ENCODE measurements at places on chromosomes 16 and 17. TPM values are rescaled to one million over a fixed set of nuclear protein-coding genes. Genes with fewer than 3 reads are reported as not detected.
A peak's percentile ranks its signal among the peaks of the same experiment; 100 is the strongest.

Gene WSCD1
- total RNA-seq, result 22.3 TPM

DNA sequence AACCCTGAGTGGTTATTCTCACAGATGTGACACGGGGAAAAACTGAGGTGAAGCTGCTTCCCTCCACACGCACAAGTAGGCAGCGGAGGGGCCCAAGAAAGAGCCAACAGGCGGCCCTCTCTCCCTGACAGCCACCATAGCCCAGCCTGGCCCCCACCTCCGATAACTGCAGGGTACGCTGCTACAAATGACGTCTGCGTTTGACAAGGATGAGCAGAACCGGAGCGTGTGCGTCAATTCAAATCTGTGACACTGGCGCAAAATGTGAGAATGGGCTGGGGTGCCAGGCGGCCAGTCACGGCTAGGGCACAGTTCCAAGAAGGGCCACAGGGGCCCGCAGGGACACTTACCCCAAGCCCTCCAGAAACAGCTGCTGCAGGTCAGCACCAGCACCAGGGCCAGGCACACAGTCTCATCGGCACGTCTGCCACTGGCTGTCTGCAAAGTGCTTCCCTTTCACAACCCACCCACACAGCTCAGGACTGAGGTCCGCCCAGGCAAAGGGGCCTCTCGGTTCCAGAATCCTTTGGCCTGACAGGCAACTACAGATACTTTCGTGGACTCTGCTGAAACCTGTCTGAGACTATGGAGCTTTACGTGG lies 14.4 kb downstream of the AXIN1 start:
- no peak overlapping the region for H3K27ac ChIP-seq
- no peak for DNase-seq
- no peak overlapping the region for H3K4me3 ChIP-seq
- peaks cover 13% of the 10 kb centered on the region for H3K4me1 ChIP-seq
- H3K36me3 ChIP-seq, result no peaks in the 10 kb centered on the region

DNA sequence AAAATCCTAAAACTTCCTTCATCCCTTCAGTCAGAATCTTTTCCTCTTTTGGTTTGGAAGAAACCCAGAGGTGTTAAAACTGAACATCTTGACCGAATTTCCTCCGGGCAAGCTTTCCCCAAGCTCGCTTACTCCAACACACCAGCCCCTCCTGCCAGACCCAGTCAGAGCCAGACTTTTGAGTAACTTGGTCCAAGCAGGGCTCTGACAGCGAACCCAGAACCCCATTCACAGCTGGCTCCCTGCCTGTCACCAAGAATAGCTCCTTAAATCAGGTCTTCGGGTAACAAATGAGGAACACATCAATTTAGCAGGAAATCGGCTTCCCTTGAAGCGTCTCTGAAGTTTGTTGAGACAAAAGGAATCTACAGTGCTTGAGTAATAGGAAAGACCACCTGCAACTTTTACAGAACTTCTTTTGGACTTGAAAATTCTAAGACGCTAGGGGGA lies 27.3 kb downstream of the GAS7 start:
- H3K4me1 ChIP-seq, result no peaks in the 10 kb centered on the region
- no peaks in the 10 kb centered on the region for H3K27me3 ChIP-seq
- no peak for DNase-seq
- H3K4me3 ChIP-seq, result no peak overlapping the region
- H3K36me3 ChIP-seq, result no peaks in the 10 kb centered on the region

DNA sequence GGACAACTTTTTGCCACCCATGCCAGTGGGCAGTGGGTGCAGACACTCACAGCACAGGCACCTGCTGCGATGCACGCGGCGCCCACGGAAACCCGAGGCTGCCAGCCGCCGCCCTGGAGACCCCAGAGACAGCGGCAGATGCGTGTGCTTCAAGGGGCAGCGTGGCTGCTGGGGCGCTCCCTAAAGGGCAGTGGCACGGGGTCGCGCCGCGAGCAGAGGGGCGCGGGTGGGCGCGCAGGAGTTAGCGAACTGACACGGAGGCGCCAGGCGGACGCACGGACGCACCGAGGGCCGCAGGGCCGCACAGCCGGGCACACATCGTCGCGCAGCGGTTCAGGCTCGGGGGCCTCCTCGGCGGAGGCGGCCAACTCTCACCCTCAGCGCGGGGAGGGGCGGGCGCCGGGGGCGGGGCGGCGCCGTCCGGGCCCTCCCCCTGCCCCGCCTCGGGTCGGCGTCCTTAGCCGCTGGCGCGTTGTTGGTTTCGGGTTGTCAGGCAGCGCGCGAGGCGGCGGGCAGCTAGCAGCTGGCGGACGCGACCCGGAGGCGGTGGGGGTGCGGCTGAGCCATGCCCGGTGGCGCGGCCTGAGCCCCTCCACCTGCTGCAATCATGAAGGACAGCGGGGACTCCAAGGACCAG lies at the start of gene KIF19:
TSS of gene KIF19 (plus strand) at position 484 of the 637 bp plus-strand sequence. CDS start at position 608, 124 bp downstream.
- H3K36me3 ChIP-seq, result no peaks in the 10 kb centered on the region
- H3K4me3 ChIP-seq, result peak within 1 kb of the TSS; percentile 27
- no peaks in the 10 kb centered on the region for H3K4me1 ChIP-seq
- no peak within 1 kb of the TSS for H3K27ac ChIP-seq

- H3K4me1 ChIP-seq, result no peaks in the 10 kb centered on the region
- H3K36me3 ChIP-seq, result no peaks in the 10 kb centered on the region
- no peaks in the 10 kb centered on the region for H3K27me3 ChIP-seq
- no peak overlapping the region for H3K27ac ChIP-seq
- H3K4me3 ChIP-seq, result peak overlapping the region; percentile 20
- peak; percentile 75 for DNase-seq
Observed at GRCh38 chr16:85220125-85220839, 108.0 kb upstream of the CIBAR2 start.

- no peak for DNase-seq
- H3K4me3 ChIP-seq, result no peak overlapping the region
- H3K36me3 ChIP-seq, result no peaks in the 10 kb centered on the region
- no peaks in the 10 kb centered on the region for H3K27me3 ChIP-seq
- no peaks in the 10 kb centered on the region for H3K4me1 ChIP-seq
Observed at GRCh38 chr16:26120729-26121128, 429.0 kb downstream of the HS3ST4 start.

- peaks cover 5% of the 10 kb centered on the region for H3K4me1 ChIP-seq
- no peak overlapping the region for H3K4me3 ChIP-seq
- H3K27me3 ChIP-seq, result no peaks in the 10 kb centered on the region
Observed at GRCh38 chr16:3793161-3793576, 75.8 kb upstream of the TRAP1 start.

GRCh38 chr16:57634171-57634570 lies 5.7 kb downstream of the ADGRG1 start:
- H3K36me3 ChIP-seq, result no peaks in the 10 kb centered on the region
- peaks cover 13% of the 10 kb centered on the region for H3K4me1 ChIP-seq
- H3K27me3 ChIP-seq, result no peaks in the 10 kb centered on the region
- no peak overlapping the region for H3K27ac ChIP-seq
- H3K4me3 ChIP-seq, result no peak overlapping the region

DNA sequence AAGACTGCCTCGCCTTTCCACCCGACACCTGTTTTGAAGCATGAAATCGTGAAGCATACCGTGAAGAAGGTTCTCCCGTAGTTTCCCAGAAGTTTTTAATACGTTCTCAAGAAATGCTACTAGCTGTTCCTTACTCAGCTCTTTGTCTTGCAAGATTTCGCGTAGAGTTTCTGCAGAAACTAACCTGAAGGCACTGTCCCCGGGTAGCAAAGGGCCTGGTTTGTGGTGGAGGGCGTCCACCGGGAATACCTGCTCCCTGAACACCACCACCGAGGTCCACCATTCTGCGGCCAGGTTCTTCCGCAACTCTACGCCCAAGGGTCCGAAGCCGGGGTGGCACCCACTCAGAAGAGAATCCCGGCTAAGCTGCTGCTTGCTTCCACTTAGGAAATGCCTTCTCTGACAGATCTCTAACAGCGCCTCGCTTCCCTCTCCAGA lies 487 bp downstream of the POLG2 start:
- peak overlapping the region; percentile 79 for H3K4me3 ChIP-seq
- peaks cover 5% of the 10 kb centered on the region for H3K4me1 ChIP-seq
- DNase-seq, result no peak
- H3K27me3 ChIP-seq, result no peaks in the 10 kb centered on the region
- peaks cover 15% of the 10 kb centered on the region for H3K36me3 ChIP-seq
- peak overlapping the region; percentile 86 for H3K27ac ChIP-seq

Gene VAT1
- total RNA-seq, result 61.5 TPM
